AG04450 (cell line): ENCODE measurements at places on chromosomes 1 and 21.

DNA sequence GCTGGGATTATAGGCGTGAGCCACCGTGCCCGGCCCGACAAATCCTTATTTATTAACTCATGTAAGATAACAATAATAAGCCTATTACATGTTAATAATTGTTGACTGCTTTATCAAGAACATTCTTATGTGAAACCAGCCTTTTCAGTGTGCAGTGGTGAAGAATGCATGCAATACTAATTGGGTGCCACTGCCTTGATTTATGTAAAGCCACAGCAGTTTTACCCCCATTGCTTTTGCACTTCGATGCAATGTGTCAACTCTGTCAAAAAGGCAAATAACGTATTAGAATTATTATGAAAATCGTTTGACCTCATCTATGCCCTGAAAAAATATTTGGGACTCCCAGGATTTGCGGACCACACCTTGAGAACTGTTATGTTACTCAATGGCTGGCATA lies 18.3 kb downstream of the NPR1 start:
- DNase-seq, result no peak

DNA sequence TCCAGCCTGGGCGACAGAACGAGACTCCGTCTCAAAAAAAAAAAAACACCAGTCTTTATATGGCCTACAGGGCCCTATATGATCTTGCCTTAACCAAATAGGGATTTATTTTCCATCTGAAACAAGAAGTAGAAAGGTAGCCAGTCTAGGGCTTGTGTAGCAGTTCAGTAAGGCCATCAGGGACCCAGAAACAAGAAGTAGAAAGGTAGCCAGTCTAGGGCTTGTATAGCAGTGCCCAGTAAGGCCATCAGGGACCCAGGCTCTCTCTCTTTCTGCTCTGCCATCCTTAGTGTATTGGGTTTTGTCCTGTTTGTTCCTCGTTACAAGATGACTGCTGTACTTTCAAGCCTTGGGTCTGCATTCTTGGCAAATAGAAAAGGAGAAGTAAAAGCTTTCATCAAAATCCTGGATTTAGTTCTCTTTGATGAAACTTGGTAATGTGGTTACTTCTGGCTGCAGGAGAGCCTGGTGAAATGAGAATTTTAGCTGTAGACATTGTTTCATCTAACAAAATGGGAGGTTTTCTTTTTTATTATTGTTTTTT lies 46.1 kb downstream of the PKN2 start:
- DNase-seq, result no peak

DNA sequence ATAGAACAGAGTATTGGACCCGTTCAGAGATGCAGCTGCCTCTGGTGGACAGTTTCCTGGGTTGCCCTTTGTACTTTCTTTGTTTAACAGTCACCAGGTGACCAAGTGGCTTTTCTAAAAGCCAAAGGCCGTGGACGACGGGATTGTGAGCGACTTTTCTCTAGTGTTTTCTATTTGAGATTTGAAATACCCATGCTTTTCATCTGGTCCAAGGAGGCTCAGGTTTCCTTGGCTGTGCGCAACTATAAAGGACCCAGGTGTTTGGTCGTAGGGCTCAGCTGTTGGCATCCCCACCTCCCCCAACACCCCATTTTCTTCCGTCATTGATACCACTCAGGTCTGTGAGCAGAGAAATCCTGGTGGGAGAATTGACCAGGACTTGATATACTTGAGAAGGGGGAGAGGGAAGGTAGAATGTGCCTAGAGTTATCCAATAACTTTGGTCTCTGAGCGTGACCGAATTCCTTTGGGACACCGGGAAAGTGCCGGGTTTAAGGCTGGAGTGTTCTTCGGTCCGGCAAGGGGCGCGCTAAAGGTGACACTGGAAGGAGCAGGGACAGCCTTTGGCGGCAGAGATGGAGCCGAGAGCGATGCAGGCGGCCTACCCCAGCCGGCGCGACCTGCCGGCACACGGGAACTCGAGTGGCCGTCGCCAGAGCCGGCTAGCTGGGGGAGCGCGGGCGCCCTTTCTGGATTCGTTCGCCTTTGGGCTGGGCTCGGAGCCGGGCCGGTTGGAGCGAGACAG lies 83.4 kb upstream of the BMP8A start:
- DNase-seq, result no peak

DNA sequence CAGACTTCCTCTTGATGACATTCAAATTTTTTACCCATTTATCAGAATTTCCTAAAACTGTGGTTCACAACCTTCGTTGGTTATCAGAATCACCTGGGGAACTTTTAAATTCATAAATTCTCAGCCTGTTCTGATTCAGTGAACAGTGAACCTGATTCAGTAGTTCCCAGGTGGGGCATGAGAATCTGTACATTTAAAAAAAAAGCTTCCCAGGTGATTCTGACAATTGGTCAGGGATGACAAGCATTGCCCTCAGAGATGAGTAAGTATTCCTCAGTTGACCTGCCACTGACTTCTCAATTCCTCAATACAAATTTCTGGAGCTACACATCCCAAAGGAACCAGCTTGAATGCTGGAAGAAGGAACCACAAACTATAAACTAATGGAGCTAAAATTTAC lies 23.5 kb upstream of the CR2 start:
- DNase-seq, result no peak

DNA sequence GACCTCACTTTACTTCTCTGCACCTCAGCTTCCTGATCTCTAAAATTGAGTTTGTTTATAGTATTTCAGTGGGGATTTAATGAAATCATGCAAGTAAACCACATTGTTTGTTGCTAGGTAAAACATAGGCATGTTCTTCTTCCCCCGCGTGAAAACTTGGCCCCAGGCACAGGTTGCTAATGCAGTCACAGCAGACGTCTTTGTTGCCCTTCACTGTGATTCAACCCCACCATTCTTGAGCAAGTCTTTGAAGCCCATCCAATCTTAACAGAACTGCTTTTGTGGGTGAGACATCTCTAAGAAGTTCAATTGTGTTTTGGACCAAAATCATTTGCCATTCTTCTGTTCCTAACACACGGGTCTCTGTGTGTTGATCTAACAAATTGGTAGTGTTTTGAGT lies 185.5 kb downstream of the ZNF281 start:
- DNase-seq, result no peak

- DNase-seq, result no peak
These were observed 31.1 kb upstream of the PTCH2 start for GRCh38 chr1:44874155-44874554.

- DNase-seq, result no peak
These were observed 577.1 kb downstream of the PLPP3 start for GRCh38 chr1:56002231-56002630.

GRCh38 chr1:172429331-172430127 lies 9.0 kb downstream of the C1orf105 start:
- no peak for DNase-seq

GRCh38 chr1:78224861-78225552 lies 179.2 kb downstream of the GIPC2 start:
- DNase-seq, result no peak

GRCh38 chr1:229863651-229864545 lies 203.1 kb upstream of the GALNT2 start:
- no peak for DNase-seq

DNA sequence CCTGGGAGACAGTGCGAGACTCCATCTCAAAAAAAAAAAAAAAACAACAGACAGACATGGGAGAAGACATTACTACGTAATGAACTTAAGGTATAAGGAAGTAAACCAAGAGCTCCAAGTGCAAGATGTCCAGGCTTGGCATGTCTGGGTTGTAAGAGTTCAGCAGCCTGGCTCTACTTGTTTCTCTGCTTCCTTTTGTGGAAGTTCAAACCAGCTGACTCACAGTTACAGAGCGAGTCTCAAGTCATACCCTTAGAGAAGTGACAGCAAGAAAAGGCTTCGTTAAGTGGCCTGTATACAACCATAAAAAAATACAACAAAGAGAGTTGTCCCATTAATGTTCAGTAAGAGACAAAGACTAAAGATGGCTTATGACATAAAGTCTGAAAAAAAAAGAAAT lies 1.3 kb downstream of the RIT1 start:
- no peak for DNase-seq

GRCh38 chr21:15793550-15794235 lies 63.9 kb downstream of the USP25 start:
- DNase-seq, result no peak

DNA sequence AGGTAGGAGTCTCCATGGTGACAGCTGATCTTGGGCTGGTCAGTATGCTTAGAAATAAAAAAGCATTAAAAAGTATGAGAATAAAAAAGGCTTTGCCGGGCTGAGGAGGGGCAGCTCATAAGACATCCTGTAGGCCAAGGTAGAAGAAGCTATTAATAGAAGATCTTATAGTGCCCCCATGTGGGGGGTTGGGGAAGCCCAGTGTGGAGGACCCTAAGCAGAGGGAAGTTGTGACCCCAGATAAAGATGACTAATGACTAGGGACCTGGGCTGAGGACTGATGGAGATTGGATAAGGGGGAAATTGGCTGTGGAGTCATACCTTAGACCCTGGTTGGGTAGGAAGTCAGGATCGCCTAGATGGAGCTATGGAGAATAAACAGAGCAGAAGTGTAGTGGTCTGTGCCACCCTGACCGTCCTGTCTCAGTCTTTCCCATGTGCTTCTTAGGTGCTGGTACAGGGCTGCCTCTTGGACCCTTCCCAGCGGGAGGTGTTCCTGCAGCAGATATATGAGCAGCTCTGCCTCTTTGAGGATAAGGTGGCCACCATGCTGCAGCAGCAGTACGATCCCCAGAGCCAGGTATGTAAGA lies 25.0 kb downstream of the SZT2 start:
- no peak for DNase-seq

- DNase-seq, result no peak
These were observed 7.4 kb upstream of the CELSR2 start for GRCh38 chr1:109241841-109242345.

DNA sequence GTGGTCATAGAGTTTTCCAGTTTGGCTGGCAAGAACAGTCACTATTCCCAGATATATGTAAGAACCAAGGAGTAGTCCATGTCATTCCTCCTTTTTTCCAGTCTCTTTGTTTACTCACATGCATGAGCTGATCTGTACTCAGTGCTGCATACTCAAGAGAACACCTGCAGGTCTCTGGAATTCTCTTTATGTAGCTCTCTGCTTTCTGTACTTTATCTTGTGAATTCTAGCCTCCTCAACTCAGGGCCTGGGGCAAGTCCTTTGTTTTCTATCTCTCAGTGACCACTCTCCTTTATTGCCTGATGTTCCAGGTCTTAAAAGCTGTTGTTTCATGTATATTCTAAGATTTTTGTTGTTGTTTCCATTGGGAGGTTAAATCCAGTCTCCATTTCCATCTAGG lies 478.9 kb downstream of the DPYD start:
- DNase-seq, result no peak

DNA sequence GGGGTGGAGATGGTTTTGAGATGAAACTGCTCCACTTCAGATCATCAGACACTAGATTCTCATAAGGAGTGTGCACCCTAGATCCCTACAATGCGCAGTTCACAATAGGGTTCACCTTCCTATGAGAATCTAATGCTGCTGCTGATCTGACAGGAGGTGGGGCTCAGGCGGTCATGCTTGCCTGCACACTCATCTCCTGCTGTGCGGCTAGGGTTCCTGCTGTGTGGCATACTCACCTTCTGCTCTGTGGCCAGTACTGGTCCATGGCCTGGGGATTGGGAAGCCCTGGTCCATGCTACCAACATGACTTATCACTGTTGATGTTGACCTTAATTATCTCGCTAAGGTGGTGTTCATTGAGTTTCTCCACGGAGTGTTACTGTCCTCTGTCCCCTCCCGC lies 144.5 kb downstream of the NAV1 start:
- no peak for DNase-seq

- DNase-seq, result peak; percentile 26
These were observed 2.1 kb upstream of the PEX10 start for GRCh38 chr1:2414297-2414958.

DNA sequence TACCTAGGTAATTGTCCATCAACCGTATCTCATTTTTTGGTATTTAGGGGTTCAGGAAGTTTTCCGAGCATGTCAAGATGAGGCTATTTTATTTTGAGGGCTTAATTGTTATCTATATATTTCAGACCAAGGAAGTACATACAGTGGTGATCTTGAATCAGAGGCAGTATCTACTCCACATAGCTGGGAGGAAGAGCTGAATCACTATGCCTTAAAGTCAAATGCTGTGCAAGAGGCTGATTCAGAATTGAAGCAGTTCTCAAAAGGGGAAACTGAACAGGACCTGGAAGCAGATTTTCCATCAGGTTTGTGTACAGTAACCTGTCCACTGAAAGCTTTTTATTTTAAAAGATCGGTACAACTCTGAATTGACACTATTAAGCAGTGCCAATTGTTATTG lies 130.2 kb downstream of the ZMYM4 start:
- no peak for DNase-seq
